Stimulated activated CD4-positive, alpha-beta T cell treated with anti-CD3 and anti-CD28 coated beads, Interleukin-4, amount 100 ng/mL, for 48 hours (primary cell): ENCODE measurements at places on chromosomes 1 and 21.

DNA sequence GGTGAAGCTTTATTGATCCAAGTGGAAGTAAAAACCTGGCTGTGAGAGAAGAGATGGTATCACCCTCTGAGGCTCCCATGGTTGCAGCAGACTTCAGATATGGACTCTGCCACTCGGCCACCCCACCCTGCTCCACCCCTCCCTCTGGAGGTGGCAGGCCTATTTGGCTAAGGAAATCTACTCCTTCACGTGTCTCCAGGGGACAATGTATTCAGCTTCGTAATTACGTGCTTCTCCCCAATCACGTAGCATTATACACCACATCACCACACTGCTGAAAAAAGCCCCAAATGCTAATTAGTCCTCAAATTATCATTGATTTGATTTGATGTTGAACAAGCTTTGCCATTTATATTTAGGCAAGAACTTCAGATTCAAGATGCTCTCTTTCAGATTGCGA is 220.7 kb downstream of the OMA1 start:
- DNase-seq: no peak

- no peak for DNase-seq
Measured at GRCh38 chr1:119782631-119783325, 14.1 kb upstream of the HMGCS2 start.

GRCh38 chr1:112247036-112247597 is 148.9 kb upstream of the CTTNBP2NL start:
- DNase-seq: no peak

- DNase-seq: no peak
Measured at GRCh38 chr1:59361766-59362165, 64.9 kb downstream of the FGGY start.

- DNase-seq: no peak
Measured at GRCh38 chr1:31027693-31028526, 37.6 kb downstream of the PUM1 start.

DNA sequence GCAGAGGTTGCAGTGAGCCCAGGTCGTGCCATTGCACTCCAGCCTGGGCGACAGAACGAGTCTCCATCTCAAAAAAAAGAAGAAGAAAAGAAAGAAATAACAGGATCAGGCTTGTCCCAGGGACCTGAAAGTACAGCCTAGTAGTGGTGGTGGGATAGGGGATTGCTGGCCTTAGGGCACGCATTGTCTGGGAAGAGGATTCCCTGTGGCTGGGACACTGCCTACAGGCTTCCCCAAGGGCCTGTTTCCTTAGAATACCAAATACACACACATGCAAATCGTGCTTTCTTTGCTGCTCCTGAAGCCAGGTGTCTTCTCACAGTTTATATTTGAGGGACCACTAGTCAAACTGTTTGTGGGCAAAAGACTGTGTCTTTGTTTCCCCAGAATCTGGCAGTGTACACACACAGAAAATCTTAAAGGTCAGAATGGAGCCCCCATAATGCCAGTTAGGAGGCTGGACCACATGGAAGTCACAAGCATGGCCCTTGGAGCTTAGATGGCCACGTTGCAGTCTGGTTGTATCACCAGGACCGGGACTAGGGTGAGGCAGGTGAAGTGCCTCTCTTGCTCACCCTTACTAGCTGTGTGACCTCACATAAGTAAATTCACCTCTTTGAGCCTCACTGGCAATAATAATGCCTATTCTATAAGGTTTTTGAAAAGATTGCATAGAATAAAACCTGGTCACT is 12.7 kb upstream of the ASAP3 start:
- no peak for DNase-seq
